ENCODE measurements at places on chromosomes 12 and 14.

DNA sequence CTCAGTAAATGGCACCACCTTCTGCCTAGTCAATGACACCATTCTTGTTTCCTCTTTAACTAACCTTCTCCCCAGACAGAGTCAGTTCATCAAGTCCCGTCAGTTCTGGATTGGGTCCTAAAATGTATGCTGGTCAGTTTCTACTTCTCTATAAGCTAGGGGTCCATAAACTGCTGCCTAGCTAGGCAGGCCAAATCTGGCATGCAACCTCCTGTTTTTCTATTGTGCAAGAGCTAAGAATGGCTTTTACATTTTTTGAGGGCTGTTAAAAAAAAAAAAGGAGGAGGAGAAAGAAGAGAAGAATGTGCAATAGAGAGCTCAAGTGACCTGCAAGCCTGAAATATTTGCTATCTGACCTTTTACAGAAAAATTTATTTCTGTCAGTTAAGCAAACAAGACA lies 6.4 kb upstream of the TMED10 start:
- peaks cover 5% of the 10 kb centered on the region for H3K4me1 ChIP-seq
- H3K36me3 ChIP-seq = no peaks in the 10 kb centered on the region
- DNase-seq = no peak
- H3K4me3 ChIP-seq = no peak overlapping the region
- H3K27ac ChIP-seq = no peak overlapping the region

GRCh38 chr14:81632157-81632556 lies 98.5 kb upstream of the SEL1L start:
- no peak for DNase-seq
- H3K27ac ChIP-seq = no peak overlapping the region
- H3K4me1 ChIP-seq = no peaks in the 10 kb centered on the region
- H3K36me3 ChIP-seq = no peaks in the 10 kb centered on the region

- no peaks in the 10 kb centered on the region for H3K27me3 ChIP-seq
- no peak overlapping the region for H3K4me3 ChIP-seq
- H3K4me1 ChIP-seq = no peaks in the 10 kb centered on the region
- peaks cover 8% of the 10 kb centered on the region for H3K36me3 ChIP-seq
- DNase-seq = no peak
These were observed 159.9 kb downstream of the DUSP6 start for GRCh38 chr12:89192429-89192828.

DNA sequence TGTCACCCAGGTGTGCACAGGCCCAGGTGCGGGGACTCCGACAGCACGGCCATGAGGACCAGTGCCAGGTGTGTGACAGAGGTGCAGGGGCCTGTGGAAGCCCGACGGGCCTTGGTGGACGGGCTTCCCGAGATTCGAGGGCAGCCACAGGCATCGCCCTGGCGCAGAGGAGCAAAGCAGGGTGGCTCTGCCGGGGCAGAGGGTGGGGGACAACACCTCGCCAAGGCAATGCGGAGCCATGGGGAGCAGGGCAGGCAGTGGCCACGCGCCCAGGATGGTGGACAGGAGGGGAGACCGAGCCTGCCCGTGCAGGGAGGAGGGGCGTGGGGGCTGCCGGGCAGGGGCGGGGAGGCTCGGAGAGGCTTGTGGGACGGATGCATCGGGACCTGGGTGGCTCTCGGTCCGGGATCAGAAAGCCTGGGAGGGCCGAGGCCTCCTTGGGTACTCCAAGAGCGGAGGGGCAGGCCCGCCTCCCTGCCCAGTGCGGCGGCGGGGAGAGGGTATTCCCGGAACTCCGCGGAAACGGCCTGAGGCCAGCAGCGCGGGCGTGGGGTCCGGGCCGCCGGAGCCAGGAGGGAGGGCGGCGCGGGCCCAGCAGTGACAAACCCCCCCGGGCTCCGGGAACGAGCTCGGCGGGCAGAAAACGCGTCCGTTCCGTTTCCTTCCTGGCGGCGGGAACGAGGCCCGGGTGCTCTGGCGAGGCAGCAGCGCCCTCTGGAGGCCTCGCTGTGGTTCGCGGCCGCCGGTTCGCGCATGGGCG lies 1.6 kb downstream of the TMEM121 start:
- peaks cover 21% of the 10 kb centered on the region for H3K4me1 ChIP-seq
- peaks cover 2% of the 10 kb centered on the region for H3K36me3 ChIP-seq
- peak overlapping the region; percentile 79 for H3K4me3 ChIP-seq
- DNase-seq = peak; percentile 85

DNA sequence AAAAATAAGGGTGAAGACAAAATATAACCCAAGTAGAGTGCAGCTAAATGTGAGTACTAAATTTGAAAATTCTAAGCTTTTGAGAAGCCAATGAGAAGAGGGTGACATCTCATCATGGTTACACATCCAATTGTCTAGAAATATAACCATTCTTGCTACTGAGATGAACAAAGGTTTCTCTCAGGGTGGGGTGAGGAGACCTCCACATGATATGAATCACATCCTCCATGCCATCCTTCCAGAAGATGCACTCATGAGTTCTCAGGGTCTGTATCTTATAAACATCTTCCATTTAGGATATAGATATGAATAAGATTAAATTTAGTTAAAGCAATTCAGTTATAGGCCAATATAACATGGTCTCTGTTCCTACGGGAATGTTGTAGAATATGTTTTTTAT lies 38.9 kb upstream of the E2F7 start:
- no peak for DNase-seq
- H3K27ac ChIP-seq = no peak overlapping the region
- no peaks in the 10 kb centered on the region for H3K4me1 ChIP-seq

GRCh38 chr14:99192028-99192621 lies 79.9 kb downstream of the BCL11B start:
- peaks cover 81% of the 10 kb centered on the region for H3K4me1 ChIP-seq
- peak; percentile 59 for DNase-seq
- H3K36me3 ChIP-seq = peaks cover 35% of the 10 kb centered on the region
- H3K27me3 ChIP-seq = no peaks in the 10 kb centered on the region
- peak overlapping the region; percentile 95 for H3K27ac ChIP-seq

DNA sequence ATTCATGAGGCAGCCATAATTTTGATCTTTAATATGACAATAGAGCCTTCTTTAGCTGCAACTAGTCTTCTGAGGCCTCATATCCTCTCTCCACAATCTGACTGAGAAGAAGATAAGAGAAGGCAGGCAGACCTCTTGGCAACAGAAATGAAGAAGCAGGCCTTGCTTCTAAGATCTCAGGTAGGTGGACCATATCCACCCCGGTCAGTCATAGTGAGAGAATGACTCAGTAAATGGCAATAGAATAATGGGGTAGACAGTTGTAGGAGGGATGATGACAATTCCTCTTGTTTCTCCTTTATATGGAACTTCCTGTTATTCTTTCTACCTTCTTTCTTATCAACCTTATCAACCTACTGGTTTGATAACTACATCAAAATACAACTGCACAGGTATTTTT lies 246.7 kb upstream of the G2E3 start:
- H3K4me1 ChIP-seq = no peaks in the 10 kb centered on the region
- peaks cover 8% of the 10 kb centered on the region for H3K27me3 ChIP-seq
- H3K4me3 ChIP-seq = no peak overlapping the region
- H3K27ac ChIP-seq = no peak overlapping the region

GRCh38 chr12:72098622-72099021 lies 160.0 kb downstream of the TPH2 start:
- no peaks in the 10 kb centered on the region for H3K36me3 ChIP-seq
- no peak overlapping the region for H3K4me3 ChIP-seq
- no peaks in the 10 kb centered on the region for H3K27me3 ChIP-seq

- H3K36me3 ChIP-seq = no peaks in the 10 kb centered on the region
- no peak overlapping the region for H3K4me3 ChIP-seq
- H3K27ac ChIP-seq = no peak overlapping the region
- no peaks in the 10 kb centered on the region for H3K4me1 ChIP-seq
- H3K27me3 ChIP-seq = no peaks in the 10 kb centered on the region
These were observed 424.2 kb downstream of the RERGL start for GRCh38 chr12:17665839-17666238.

- H3K27me3 ChIP-seq = no peaks in the 10 kb centered on the region
- no peak overlapping the region for H3K27ac ChIP-seq
- no peaks in the 10 kb centered on the region for H3K36me3 ChIP-seq
These were observed 13.8 kb downstream of the CD9 start for GRCh38 chr12:6213969-6214368.

GRCh38 chr12:57152639-57153038 lies 5.2 kb upstream of the LRP1-AS start:
- no peak overlapping the region for H3K27ac ChIP-seq
- H3K27me3 ChIP-seq = no peaks in the 10 kb centered on the region
- no peak overlapping the region for H3K4me3 ChIP-seq
- H3K4me1 ChIP-seq = no peaks in the 10 kb centered on the region
- H3K36me3 ChIP-seq = no peaks in the 10 kb centered on the region

GRCh38 chr12:114275932-114276785 lies 129.8 kb downstream of the TBX5 start:
- H3K27me3 ChIP-seq = peaks cover 5% of the 10 kb centered on the region
- H3K27ac ChIP-seq = no peak overlapping the region
- H3K4me1 ChIP-seq = no peaks in the 10 kb centered on the region

DNA sequence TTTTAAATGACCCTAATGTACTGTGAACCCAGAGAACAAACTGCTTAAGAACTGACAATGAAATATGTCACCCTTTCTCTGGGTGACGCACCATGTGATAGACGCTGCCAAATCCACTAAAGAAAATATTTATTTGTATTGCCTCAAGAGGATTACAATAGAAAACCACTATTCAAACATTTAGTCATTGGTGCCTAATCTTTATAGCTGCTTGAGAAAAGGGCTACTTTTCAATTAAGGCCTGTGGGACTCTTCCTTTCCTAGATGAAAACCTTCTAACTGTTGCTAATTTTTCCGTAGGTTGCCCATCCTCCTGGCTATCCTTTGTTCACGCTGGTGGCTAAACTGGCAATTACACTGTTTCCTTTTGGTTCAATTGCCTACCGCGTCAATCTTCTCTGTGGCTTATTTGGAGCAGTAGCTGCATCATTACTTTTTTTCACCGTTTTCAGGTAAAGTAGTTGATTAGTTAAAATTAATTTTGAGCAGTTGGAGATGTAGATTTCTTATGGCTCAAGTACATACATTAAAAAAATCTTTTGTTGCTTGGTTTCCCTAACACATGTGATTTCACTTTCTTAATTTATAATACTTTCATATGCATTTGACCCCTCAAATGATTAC lies 6.0 kb downstream of the TMEM260 start:
- H3K4me1 ChIP-seq = peaks cover 34% of the 10 kb centered on the region
- H3K4me3 ChIP-seq = no peak overlapping the region
- no peak overlapping the region for H3K27ac ChIP-seq
- no peak for DNase-seq
- H3K36me3 ChIP-seq = peaks cover 4% of the 10 kb centered on the region
- no peaks in the 10 kb centered on the region for H3K27me3 ChIP-seq

DNA sequence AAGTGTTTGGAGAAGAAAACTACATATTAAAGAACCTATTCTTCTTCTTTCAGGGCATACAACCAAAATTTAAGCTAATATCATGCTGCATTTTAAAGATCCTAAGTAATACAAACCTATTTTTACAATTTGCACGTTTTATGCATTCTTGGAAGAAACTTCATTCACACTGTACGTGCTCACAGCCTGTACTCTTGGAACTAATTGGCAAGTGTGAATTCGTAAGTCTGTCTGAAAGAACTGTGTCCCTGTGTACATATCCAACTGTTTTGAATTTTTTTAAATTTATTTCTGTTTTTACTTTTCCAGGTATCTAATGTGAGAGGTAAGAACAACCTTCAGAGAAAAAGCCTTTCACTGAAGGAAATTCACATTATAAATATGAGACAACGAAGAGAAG lies 347.0 kb downstream of the MDGA2 start:
- no peaks in the 10 kb centered on the region for H3K4me1 ChIP-seq
- no peaks in the 10 kb centered on the region for H3K27me3 ChIP-seq
- no peak overlapping the region for H3K27ac ChIP-seq
- DNase-seq = no peak
- no peak overlapping the region for H3K4me3 ChIP-seq

DNA sequence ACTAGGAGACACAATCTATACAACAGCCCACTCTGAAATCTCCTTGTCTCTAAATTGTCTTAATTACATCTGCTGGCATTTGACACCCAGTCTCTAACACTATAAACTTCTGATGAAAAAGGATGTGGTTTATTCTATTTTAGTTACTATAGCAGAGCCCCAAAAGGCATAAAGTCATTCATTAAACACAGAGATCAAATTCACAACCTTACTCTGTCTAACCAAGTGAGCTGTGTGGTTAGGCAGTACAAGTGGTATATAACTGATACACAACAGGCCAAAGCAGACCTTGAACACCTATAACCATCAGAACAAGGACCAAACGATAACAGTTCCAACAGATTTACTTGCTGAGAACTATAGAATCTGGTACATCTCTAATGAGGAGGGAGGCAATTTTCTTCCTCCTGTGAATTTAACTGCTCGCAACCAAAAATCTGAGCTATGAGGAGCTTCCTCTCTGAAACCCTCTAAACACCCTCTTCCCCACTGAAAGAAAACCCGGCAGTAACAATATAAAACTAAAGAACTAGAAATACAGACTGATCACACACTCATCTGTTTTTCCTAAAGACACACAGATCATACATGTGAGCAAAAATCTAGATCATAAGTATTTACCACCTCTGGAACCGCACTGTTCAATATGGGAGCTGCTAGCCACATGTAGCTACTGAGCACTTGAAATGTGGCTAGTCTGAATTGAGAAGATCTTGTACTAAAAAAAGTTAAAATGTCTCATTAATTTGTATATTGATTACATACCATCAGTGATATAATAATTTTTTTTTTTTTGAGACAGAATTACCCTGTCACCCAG lies 17.7 kb downstream of the SPPL3 start:
- H3K4me1 ChIP-seq = peaks cover 42% of the 10 kb centered on the region
- H3K27me3 ChIP-seq = no peaks in the 10 kb centered on the region
- H3K36me3 ChIP-seq = no peaks in the 10 kb centered on the region
- no peak for DNase-seq
- peak overlapping the region; percentile 30 for H3K27ac ChIP-seq
- H3K4me3 ChIP-seq = no peak overlapping the region

DNA sequence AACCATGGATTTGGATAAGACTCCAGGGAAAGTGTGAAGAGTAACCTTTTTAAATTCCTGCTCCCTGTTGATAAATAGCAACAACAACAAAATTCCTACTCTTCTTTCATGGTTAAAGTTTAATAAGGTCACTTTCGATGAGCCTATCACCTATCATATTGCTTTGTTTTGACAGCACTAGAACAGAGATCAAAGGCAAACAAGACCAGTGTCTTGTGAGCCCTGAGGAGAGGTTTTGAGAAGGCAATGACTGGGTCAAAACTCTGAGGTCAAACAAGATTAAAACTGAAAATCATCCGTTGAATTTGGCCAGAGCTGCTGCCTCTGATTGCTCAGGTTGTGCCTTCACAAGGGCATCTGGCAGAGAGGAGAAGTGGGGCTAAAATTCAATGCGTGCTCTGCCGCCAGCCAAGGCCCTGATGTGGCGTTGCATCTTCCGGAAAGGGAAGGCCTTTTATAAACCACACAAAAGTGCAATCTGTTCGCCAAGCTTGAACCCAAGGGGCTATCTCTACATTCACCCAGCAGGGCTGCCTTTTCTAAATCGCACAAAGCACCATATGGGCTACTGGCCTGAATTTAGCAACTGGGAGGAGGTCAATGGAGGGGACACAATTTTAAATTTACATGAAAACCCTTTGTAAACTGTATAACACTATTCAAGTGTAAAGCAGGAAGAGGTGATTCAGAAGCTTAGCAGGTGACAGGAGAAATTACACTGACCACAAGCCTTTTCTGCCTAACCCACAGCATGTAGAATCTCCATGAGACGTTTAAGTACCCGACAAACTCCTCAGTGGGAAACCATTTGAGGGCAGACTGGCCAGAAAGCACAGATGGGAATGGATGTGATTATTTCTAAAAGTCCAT lies 140.8 kb downstream of the DAD1 start:
- no peaks in the 10 kb centered on the region for H3K27me3 ChIP-seq
- no peaks in the 10 kb centered on the region for H3K4me1 ChIP-seq
- H3K36me3 ChIP-seq = no peaks in the 10 kb centered on the region

GRCh38 chr12:115790526-115790925 lies 487.0 kb downstream of the MED13L start:
- H3K4me3 ChIP-seq = no peak overlapping the region
- no peaks in the 10 kb centered on the region for H3K4me1 ChIP-seq
- H3K27ac ChIP-seq = no peak overlapping the region
- H3K36me3 ChIP-seq = no peaks in the 10 kb centered on the region

All from activated naive CD4-positive, alpha-beta T cell treated with anti-CD3 and anti-CD28 coated beads for 36 hours (primary cell).